COR-L47 (cell line): ENCODE measurements at places on chromosomes 5 and 9.

DNA sequence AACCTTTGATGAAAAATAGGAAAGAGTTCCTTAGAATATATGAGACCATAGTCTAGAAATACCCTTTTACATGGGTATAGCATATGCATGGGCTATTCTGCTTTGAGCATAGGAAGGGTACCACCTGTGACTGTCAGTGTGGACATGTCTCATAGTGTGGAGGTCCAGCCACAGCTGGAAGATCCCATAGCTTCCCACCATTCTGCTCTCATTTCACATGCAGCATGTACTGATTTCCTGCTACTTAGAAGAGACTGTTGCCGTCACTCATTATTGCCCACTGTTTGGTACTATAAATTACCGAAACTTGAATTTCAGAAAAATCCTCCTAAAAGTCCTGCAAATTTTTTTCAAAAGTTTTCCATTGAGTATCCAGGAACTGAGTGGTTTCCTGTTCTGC lies 477.8 kb upstream of the DAB2 start:
- no peak for DNase-seq

GRCh38 chr5:55904152-55904551 lies 53.0 kb downstream of the IL31RA start:
- DNase-seq: no peak

DNA sequence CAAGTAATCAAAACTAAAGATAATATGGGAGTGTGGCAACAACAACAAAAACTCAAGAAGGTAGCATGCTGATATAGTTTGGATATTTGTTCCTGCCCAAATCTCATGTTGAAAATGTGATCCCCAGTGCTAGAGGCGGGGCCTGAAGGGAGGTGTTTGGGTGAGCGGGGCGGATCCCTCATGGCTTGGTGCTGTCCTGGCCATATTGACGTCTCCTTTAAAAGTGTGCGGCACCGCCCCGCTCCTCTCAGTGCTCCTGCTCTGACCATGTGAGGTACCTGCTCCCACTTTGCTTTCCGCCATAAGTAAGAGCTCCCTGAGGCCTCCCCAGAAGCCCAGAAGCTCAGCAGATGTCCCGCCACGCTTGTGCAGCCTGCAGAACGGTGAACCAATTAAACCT lies 25.6 kb downstream of the MED27 start:
- DNase-seq: no peak

DNA sequence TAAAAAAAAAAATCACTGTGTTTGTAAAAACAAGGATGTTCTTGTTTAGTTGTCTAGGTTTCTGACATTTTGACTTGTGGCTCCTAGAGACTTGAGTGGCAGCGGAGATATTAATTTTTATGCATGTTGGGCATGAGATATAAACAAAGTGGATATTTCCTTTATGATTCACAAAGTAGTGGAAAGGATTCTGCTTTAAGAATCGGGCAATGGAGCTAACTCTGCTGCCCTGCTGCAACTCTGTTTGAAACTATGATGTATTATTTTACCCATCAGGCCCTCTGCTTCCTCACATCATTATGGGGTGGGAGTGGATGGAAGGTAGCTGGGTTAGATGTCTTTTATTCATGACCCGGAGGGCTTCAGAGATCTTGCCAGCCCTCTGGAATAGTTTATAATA lies 94.1 kb upstream of the CD180 start:
- DNase-seq: no peak

- no peak for DNase-seq
Observed at GRCh38 chr5:109062664-109063063, 315.0 kb downstream of the FER start.

DNA sequence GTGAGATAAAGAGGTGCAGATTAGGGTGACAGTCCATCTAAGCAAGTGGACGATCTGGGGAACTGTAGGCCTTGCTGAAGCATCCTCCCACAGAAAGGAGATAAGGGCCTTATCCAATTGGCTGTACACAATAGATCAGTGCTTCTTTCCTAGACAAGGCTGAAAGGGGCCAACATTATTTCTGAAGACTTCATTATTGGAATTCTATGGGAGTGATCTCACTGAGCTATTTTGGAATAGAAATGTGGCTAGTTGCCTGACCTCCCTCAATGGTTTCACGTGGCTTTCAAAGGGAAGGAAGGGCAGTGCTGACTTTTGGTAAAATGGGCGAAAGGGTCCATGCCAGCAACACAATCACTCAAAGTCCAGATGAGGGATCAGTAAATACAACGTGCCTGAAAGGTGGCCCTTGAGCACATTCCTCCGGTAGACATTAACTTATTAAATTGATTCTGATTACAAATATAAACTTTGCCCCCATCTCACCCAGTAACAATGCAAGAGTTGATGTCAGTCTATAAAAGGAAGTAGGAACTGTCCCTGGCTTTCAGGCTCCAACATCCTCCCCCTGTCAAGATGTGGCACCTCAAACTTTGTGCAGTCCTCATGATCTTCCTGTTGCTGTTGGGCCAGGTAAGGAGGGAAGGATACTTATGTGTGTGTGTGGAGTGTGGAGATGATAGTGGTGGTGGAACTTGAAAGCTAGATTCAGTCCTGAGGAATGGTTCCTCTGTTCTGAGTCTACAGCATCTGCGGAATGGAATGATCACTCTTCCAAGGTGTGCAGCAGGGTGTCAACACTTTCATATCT lies at the start of gene LEAP2:
TSS of gene LEAP2 (plus strand) at position 550 of the 811 bp plus-strand sequence. CDS start at position 577, 27 bp downstream.
- DNase-seq: no peak

DNA sequence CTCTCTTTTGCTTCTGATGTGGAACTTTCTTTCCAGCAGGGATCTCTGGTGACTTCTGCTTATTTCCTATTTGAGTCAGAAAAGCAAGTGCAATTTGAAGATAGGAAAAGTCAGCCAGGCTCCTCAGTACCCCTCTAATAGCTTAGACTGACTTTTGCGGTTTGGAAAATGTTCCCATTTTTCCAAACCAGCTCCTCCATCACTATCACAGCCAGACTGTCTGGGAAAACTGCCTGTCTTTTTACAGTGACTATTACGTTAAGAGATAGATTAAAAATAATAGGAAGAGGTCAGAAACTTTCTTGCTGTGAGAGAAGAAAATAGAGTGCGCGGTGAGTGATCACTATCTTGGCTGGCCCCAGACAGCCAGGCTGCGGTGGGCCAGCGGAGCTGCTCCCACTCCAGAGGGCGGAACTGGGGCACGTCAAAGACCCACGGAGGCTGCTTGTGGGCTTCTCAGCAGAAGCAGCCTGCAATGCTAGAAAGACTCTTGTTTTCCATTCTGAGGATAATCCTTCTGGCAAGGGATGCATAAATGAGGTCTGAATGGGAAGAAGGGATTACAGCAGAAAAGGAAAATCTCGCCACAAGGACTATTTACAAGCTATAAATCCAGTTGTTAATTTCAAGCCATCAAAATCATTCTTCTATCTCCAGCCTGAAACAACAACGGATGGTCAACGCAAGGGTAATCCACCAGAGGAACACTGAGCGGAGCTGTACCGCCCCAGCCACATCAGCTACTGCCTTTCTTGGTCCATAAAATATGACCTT lies 151.0 kb upstream of the MSX2 start:
- DNase-seq: no peak

- no peak for DNase-seq
Observed at GRCh38 chr5:131328536-131329285, 64.9 kb downstream of the CDC42SE2 start.

- DNase-seq: no peak
Observed at GRCh38 chr9:93819905-93820304, 135.2 kb downstream of the BARX1 start.

GRCh38 chr9:135555910-135556309 lies 5.6 kb upstream of the PAEP start:
- DNase-seq: no peak

- no peak for DNase-seq
Observed at GRCh38 chr5:173232499-173233346, 2.3 kb downstream of the NKX2-5 start.

- no peak for DNase-seq
Observed at GRCh38 chr5:169778622-169779596, 141.8 kb downstream of the DOCK2 start.

DNA sequence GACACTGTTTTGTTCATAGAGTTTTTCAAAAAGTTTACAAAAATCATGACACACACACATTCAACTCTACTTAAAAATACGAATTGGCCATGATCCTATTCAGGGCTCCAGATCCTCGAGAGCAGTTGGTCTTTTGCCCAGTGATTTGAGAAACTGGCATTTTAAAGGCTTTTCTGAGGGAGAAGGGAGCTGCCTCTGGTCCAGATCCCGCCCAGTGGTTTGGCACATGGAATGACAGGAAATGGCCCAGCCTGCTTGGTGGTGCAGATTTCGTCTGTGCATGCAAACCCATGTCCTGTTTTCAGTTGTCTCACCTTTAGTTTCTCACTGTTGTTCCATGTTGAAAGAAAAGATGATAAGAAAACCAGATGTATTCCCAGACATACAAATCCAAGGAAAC lies 3.6 kb downstream of the CAMK4 start:
- DNase-seq: no peak

- no peak for DNase-seq
Observed at GRCh38 chr9:114888607-114889006, 41.8 kb downstream of the TNFSF8 start.
